ENCODE measurements at places on chromosomes 3 and 15.

DNA sequence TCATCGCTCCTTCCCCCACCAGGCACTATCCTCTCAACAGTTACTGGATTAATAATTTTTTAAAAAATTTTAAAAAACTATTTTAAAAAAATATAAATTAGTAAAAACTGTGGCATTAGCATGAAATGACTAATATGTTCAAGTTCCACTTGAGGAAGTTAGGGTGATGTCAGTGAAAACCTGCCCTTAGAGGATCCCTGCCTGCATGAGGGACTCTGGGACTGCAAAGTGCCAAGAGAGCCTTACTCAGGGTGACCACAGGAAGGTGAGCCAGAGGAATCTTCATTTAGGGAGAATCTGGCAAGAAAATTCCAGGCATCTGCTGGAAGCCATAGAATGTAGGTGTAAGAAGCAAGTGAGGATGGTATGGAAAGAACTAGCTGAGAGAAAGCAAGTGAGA is 157.7 kb upstream of the BCL6 start:
- no peak for DNase-seq

DNA sequence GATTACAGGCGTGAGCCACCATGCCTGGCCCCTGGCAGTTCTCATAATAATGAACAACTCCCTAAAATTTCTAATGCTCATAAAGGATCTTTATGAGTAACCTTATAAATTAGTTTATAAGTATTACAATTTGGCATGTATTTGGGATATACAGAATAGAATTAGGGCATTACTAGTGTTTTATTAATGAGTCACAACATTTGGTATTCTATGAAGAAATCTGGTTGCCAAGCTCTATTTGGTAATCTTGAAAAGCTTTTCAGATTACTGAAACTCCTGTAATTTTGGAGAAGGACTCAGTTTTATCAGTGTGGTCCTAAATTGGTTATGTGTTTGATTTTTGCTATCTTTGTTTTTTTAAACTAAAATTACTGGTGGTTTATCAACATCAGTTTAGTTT is 45.8 kb downstream of the TM6SF1 start:
- DNase-seq: no peak

GRCh38 chr15:73125219-73125618 is 73.0 kb downstream of the NEO1 start:
- no peak for DNase-seq

- no peak for DNase-seq
These were observed 228.9 kb upstream of the NR2E3 start for GRCh38 chr15:71581398-71581930.

DNA sequence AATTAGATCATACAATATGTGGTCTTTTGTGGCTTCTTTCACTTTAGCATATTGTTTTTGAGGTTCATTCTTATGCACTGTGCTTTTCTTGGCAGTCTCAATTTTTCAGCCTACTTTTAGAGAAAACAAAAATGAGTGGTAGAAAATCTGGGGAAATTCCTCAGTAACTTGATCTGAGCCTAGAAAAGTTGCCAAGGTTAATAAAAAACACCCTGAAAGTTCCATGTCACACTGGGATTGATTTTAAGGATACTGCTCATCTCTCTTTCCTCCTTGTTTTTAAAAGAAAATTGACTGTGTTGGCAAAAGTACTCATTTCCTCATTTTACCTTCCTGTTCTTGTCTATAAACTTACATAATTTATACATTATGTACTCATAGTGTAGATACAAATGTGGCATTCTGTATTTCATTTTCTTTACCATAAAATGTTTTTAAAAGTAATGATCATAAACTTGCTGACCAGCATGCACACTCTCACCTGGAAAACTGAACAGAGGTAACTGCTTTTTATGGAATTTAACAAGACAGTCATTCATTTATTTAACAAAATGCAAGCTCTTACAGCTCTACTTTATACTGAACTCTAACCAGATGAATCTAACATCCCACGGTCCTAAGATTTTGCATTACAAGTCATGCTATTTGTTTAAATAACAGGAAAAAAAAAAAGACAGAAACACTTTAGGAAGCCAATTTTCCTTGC is 28.6 kb upstream of the SH3BP5 start:
- DNase-seq: no peak

DNA sequence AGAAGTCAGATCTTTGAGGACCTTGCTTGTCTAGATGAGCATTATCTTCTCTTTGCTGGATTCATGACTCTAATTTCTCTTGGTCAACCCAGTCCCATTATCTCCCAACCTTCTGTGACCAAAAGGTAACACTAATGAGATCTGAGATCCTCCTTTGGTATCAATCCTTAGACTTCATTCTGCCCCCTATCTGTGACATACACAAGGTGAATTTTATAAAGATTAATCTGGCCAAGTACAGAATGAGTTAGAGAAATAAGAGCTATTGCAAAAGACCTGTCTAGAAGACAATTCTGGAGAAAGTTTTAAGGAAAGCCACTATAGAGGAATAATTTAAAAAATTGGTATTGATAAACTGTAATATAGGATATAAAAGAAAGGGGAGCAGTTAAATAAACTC is 113.8 kb upstream of the KCNMB2 start:
- DNase-seq: no peak

DNA sequence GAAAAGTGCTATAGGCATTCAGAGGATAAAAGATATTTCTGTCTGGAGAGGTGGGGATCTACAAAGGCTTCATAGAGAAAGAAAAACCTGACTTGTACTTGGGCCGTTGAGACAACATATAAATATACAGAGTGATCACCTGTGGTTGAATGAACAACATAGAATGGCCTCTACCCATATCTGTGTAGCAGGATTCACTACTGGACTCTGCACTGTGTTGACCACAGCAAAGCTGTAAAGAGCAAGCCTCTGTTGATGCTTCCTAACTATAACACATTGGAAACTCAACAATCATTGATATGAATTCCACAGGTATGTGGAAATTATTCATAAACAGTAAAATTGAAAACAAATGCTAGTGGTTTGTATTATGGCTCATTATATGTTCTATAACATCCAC is 19.1 kb upstream of the LPP start:
- DNase-seq: no peak

DNA sequence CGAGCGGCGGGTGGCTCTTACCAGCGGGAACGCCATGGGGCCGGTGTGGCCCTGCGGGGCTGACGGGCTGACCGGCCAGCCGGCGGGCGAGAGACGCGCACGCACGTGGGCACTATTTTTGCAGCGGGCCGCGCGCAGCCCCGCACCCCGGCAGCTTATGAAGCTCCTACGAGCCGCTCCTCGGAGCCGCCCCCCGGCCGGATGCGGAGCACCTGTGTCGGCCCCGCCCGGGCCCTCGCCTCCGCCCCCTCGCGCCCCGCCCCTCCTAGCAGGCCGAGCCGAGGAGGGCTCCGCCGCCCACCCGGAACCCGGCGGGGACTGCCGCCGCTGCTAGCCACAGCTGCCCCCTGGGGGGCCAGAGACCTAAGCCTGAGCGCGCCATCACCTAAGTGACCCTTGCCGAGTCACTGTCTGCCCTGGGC is 683 bp upstream of the CPEB1 start:
- no peak for DNase-seq

- DNase-seq: no peak
These were observed 359.5 kb upstream of the TMCO5A start for GRCh38 chr15:37574985-37575384.

Measured in left forelimb (tissue), 1 donor.